ENCODE measurements at places on chromosomes 1 and 21.

GRCh38 chr1:51518033-51518585 lies 957 bp downstream of the EPS15 start:
- no peak for DNase-seq

- no peak for DNase-seq
These were observed 1.2 kb downstream of the SCMH1 start for GRCh38 chr1:41240781-41241353.

DNA sequence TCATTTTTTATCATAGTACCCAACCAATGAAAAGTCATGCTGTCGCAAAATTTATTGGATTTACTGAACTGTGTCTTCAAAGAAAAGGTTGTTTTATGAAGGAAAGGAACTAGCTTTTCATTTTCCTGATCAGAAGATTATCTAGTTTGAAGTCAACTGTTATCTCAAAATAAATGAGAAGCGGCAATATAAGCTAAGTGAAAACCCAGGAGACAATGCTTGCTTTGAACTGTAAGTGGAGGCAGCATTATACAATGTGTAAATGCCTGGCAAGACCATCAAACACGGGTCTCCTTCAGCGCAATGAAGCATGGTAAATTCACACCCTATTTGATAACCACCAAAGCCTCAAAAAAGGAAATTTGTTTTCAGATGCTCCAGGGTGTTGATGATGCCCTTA lies 134.4 kb upstream of the PTBP2 start:
- no peak for DNase-seq

DNA sequence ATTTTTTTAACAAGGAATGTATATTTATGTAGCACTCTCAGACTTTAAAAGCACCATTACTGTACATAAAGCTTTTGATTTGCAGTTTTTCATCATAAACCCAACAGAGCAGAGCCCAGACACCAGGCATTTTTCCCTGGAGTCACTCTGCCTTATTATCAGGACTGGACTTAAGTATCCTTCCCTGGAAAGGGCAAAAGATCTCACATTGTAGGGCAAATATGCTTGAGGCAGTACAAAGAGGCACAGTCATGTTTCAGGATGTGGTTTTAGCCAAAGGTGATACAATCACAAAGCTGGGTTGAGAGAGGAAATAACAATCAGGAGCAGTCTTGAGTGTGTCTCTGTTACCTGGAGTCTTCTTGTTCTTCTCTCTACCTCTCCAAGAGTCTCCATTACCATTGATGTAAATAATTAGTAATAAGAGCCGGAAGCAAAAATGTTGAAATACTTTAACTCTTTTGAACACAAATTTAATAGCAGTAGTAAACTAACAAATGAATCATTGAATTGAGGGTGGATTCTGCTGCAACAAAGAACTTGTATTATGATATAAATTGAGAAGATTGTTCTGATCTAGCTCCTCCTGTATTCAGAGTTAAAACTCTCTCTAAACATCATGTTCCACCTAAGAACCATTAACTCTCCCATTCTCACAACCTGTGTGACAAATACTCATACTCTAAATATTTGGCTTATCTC lies 160.5 kb downstream of the LTN1 start:
- no peak for DNase-seq

- no peak for DNase-seq
These were observed 8.4 kb upstream of the BGLAP start for GRCh38 chr1:156233426-156234127.

- DNase-seq: no peak
These were observed 12.6 kb upstream of the S100B start for GRCh38 chr21:46617267-46618051.

DNA sequence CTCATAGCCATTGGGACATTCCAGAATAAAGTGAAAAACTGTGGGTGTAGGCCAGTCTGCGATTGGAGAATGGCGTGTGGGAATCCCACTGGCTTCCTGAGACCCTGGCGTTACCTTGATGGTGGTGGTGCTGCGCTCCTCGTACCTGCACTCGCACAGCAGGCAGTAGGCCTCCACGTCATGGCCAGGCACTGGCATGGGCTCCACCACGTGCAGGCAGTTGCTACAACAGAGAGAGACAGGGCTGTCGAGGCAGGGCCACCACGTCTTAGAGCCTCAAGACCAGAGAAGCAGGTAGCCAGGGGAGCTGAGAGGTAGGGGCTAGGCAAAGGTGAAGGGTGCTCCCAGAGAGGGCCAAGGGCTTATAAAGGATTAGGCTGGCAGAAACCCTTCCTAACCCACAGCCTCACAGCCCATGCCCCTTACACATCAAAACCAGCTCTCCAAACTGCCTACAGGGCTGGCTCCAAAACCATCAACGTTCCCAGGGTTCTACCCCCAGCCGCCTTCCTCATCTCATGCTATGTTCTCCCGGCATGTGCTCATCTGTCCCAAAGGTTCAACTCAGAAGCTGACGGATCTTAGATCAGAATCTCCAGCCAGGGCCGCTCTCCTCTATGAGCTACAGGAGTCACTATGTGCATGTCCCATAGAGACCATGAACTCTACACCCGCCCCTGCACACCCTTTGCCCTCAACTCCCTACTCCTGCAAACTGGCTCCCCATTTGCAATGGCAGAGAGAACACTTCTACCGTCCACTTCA lies 7.5 kb downstream of the TMEM9 start:
- no peak for DNase-seq

- no peak for DNase-seq
These were observed 210.8 kb downstream of the COL11A1 start for GRCh38 chr1:102897557-102897956.

- no peak for DNase-seq
These were observed 95.2 kb downstream of the ITPKB start for GRCh38 chr1:226643611-226644540.

DNA sequence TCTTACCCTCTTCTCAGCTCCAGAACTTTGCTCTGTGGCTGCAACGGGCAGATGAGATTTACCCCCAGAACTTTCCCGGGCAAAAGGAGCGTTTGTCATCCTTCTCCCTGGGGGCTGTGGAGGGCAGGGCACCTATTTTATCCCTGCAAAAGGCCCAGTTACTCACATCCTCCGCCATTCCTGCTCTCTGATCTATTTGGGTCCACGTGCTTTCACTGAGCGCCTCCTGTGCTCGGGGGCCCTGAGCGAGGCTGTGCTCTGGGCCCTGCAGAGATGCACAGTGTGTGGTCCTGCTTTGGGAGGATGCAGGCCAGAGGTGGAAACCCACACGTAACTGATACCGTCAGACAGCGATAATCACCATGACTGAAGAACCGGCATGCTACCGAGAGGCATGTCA lies 2.4 kb upstream of the CSMD2 start:
- DNase-seq: no peak

- DNase-seq: no peak
These were observed 133.2 kb upstream of the CACNA1E start for GRCh38 chr1:181350131-181350530.
